RKO (cell line): ENCODE measurements at places on chromosomes 5 and 9.
A peak's percentile ranks its signal among the peaks of the same experiment; 100 is the strongest.

DNA sequence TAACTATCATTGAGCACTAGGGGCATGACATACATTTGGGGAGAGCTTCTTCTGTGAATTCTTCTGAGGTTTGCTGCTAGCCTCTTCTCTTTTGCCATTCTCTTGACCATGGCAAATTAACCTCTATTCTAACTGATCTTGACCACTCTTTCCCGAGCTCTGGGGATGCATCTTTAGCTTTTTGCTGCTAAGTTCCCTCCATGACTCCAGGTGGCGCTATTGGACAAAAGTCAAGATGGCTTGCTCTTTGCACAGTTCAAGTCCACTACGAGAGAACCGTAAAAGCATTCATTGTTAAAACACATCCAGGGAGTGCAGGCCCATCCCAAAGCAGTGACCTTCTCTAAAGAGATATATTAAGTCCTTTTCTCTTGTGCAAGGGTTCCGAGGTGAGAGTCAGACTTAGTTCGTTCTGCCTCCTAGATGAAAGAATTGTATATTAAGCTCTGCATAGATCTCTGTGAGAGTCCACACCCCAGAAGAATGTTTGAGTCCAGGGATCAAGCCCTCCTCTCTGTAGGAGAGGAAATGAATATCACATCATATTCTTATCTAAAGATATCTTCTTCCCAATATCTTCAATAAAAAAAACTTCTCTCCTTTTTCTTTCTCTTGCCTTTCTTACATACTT, 1152.9 kb upstream of the CDH6 start:
- peak; percentile 79 for DNase-seq

- DNase-seq = no peak
Measured at GRCh38 chr5:156819537-156819936, 30.6 kb upstream of the PPP1R2B start.

DNA sequence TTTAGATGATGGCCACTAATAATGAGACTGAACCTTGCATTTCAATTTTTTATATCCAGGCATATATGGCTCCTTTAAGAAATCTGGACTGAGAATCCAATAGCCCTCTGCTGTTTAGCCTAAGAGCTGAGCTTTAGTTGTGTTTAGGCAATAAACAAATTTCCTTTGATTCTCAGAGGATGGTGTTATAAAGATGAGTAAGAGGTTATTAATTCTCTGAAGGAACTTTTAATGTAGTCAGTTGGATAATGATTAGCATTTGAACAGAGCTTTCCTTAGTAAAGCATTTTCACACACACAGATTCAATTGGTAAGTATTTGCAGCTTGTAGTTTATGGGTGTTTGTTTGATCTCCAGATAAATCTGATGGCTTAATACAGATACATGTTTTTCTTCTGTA, 149.6 kb downstream of the PRR16 start:
- no peak for DNase-seq

- DNase-seq = no peak
Measured at GRCh38 chr5:133523961-133524586, 88.3 kb downstream of the FSTL4 start.

GRCh38 chr9:79858508-79858907, 286.7 kb downstream of the TLE4 start:
- no peak for DNase-seq

DNA sequence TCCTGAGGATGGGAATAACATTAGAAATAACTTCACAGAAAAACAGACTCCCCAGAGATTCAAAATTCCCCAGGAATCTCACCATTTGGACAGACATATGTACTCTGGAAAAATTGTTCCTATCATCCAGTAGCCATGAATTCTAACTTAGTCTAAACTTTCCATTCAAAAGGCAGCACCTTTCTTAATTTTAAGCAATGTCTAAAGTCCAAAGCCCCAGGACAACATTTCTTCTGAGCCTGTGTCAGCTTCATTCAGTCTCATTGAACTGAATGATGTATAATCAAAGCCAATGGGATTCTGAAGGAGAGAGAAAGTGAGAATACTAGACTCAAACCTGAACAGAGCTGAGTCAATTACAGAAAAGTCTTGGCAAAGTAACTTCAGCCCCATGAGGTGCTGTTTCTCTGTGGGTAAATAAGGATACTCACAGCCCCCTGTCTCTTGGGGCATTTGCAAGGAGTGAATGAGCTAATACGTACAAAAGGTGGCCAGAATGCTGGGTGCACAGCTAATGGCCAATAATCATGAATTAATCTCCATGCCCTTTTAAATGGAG, 140.6 kb downstream of the SEMA5A start:
- DNase-seq = no peak

DNA sequence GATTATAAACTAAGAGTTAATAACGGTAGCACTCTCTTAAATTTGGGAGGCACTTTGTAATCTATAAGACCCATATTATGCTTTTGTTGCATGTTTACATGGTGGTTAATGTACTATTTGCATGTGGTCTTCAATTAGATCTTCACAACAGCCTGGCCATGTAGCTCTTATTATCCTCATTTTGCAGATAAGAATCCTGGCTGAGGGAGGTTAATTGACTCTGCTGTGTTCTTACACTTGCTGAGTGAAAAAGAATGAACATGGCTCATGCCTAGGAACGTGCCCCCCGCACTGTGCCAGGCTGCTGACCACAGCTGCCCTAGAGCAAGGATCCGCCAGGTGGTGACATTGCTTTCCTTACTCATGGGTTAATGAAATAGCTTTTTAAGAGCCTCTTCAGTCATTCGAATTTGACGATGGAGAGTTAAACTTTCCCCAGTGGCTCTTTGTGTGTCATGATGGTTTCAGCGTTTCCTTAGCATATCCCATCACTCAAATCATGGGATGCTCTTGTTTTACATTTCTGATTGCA, 97.9 kb downstream of the CDH6 start:
- peak; percentile 40 for DNase-seq
